ENCODE measurements at places on chromosomes 1 and 21. TPM values are rescaled to one million over a fixed set of nuclear protein-coding genes. Genes with fewer than 3 reads are reported as not detected.

C1orf105 gene
- 142 TPM for polyA plus RNA-seq

NDUFS2 gene
- polyA plus RNA-seq = 142 TPM

SPATC1L gene
- polyA plus RNA-seq = 8.7 TPM

HIVEP3 gene
- 2.1 TPM for polyA plus RNA-seq

BSND gene
- polyA plus RNA-seq = 0.04 TPM

XCL2 gene
- polyA plus RNA-seq = 0.27 TPM

FOXD3 gene
- 6.5 TPM for polyA plus RNA-seq

ANGPTL3 gene
- polyA plus RNA-seq = 0.30 TPM

CD247 gene
- 1.2 TPM for polyA plus RNA-seq

VHLL gene
- not detected for polyA plus RNA-seq

CAMTA1 gene
- polyA plus RNA-seq = 43.5 TPM

TSPAN1 gene
- 0.54 TPM for polyA plus RNA-seq

MEGF6 gene
- polyA plus RNA-seq = 10.2 TPM

GRCh38 chr1:37629008-37629407, 5.7 kb downstream of the RSPO1 start:
- DNase-seq = no peak

GRCh38 chr1:36673202-36673601, 190.5 kb upstream of the CSF3R start:
- DNase-seq = no peak

DNA sequence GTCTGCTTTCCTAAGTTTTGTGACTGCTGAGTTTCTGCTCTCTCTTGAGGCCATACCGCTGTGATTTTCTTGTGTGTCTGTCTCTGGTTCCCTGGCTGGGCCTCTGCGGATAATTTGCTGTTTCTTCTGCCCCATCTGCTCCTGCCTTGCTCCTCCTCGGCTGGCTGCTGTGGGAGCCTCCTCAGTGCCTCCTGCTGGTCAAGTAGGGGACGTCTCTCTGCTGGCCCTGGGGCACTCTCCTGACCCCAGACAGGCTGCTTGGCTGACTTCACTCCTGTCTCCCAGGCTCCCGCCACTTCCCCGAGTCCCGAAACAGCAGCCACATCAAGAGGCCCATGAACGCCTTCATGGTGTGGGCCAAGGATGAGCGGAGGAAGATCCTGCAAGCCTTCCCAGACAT, 28.5 kb downstream of the ETNK2 start:
- no peak for DNase-seq

GRCh38 chr1:228176461-228177182, 11.0 kb downstream of the IBA57 start:
- no peak for DNase-seq

DNA sequence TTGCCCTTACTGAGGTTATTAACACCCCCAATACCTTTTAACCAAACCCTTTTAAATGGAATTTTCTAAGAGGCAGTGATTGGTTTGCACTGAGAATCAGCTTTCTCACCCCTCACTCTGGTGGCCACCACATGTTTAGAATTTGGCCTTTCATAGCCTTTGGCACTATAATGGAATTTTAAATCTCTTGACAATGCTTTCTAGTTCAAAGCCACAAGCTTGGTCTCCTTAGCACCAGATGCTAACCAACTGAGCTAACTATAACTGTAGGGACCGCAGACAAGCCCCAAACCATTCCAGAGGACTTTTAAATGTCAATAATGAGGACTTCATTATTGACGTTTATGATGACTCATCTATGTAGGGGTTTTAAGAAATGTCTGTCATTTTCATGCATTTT, 238.7 kb upstream of the SNX7 start:
- no peak for DNase-seq

DNA sequence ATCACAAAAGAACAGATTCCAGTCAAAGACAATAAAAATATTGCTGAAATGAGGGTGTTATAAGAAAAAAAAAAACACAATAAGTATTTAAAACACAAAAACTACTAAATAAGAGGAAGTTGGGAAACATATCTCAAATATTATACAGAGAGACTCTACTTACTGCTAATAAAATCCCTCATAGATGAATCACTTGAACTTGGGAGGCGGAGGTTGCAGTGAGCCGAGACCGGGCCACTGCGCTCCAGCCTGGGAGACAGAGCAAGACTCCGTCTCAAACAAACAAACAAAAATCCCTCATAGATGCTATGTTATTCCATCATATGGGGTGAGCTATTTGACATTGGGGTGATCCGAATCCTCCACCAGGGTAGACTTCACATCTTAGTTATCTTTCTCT, 48.0 kb upstream of the ZNF281 start:
- no peak for DNase-seq

DNA sequence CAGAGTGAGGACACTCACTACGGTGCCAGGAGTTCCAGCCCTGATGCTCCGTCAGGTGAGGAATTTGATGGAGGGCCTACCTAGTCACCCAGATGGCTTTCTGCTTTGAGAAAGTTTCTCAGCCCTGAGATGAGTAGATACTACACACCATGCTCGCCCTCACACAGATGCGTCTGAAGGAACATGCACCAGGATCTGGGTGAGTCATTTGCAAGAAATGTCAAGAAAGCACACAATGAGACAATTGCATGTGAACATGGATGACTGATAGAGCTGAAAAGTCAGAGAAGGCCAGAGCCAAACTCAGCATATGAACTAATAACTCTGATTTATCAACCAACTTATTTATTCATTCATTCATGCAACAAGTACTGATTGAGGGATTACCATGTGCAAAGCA, 483.9 kb downstream of the OMA1 start:
- no peak for DNase-seq

DNA sequence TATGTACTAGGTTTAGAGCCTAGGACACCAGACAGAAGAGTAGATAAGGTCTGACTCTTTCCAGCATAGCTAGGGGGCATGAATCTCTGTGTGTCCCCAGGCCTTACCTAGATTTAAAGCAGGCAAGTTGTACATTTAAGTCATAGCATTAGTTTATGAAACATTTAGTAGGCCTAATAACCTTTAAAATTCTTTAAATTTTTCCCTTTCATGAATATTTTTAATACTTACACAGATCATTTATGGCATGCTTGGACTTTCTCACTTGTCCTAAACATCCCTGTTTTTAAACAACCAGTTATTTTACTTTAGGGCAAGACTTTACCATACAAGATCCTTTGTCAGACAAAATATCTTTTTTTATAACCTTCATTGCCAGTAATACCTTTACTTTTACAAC, 258.4 kb upstream of the ZRANB2 start:
- DNase-seq = no peak

DNA sequence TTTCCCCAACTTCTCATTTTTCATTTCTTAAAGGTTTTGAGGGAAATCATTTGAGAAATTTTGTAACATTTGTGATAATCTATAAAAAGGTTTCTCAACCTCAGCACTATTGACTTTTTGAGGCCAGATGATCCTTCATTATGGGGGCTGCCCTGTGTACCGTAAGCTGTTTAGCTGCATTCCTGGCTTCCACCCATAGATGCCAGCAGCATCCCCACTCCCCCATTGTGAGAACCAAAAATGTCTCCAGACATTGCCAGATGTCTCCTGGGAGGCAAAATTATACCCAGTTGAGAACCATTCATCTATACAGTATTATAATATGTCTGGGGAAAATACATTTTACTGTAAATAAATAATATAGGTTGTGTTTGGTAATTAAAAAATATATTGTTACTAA, 146.0 kb downstream of the PBX1 start:
- no peak for DNase-seq

DNA sequence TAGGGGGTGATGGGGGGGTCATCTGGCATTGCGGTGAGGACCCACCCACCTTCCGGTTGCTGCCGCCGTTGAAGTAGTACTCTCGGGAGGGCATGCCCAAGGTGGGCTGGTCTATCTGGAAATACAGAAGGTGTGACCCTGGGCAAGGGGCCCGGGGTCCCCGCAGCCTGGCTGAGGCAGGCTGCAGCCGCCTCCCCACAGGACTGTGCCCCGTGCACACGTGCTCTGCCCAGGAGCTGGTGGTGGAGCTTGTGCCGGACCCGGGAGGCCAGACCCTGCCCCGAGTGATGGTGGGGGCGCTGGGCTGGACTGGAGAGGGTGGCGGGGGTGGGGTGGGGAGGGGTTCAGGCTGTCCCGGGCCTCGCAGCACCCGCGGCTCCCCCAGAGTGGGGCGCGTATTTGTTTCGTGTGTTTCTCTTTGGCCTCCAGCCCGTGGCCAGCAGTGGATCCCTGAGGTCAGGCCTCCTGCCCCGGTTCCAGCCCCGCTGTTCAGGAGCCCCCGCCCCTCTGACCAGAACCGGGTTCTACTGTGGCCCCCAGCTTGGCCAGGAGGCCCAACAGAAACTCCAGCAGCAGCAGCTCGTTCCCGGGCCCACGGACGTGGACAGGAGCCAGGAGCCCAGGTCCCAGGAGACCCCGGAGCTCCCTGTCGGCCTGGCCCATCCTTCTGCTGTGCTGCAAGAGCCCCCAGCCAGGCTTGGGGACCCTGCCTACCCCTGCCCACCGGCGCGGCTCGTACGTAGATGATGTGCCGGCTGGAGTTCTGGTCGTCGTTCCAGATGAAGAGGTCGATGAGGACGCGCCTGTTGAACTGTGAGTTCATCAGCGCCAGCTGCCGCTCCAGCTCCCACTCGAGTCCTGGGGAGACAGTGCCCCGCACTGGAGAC, 19.2 kb downstream of the PRXL2B start:
- DNase-seq = no peak

GRCh38 chr1:30384286-30385245, 338.8 kb downstream of the MATN1 start:
- DNase-seq = no peak

GRCh38 chr1:220692436-220693228, 2.5 kb downstream of the C1orf115 start:
- DNase-seq = no peak

DNA sequence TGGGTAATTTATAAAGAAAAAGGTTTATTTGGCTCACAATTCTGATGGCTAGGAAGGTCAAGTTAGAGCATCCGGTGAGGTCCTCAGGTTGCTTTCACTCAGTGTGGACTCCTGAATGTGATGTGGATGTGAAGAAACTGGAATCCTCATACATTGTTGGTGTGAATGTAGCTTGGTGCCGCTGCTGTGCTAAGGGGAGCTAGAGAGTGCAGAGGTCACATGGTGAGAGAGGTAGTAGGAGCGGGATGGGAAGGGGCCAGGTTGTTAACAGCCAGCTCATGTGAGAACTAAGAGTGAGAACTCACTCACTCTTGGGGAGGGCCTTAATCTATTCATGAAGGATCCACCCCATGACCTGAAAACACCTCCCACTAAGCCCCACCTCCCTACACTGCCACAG, 21.8 kb downstream of the ITSN1 start:
- DNase-seq = no peak

GRCh38 chr21:32653326-32653901, 41.2 kb upstream of the CFAP298 start:
- no peak for DNase-seq

- DNase-seq = no peak
These were observed 344.8 kb downstream of the CHRM3 start for GRCh38 chr1:239731082-239731748.

DNA sequence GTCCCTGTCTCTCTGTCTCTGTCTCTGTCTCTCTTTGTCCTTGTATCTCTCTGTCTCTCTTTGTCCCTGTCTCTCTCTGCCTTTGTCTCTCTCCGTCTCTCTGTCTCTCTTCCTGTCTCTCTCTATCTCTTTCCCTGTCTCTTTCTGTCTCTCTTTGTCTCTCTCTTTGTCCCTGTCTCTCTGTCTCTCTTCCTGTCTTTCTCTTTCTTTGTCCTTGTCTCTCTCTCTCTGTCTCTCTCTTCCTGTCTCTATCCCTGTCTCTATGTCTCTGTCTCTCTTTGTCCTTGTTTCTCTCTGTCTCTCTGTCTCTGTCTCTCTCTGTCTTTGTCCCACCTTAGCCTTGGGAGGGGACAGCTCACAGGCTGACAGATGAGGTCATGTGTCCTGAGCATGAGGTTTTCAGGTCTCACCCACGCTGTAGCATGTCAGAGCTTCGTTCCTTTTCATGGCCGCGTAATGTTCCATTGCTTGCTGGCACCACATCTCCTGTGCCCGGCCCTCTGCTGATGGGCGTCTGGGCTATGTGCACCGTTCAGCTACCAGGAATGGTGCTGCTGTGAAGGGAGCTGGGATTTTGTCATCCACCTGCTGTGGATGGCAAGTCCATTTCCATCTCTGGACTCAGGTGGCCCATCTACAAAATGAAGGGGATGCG, 27.6 kb downstream of the TP73 start:
- no peak for DNase-seq

- DNase-seq = no peak
These were observed 163.2 kb downstream of the CAMTA1 start for GRCh38 chr1:6948416-6948815.

- DNase-seq = no peak
These were observed 27.5 kb downstream of the TRIM45 start for GRCh38 chr1:117093870-117094621.

DNA sequence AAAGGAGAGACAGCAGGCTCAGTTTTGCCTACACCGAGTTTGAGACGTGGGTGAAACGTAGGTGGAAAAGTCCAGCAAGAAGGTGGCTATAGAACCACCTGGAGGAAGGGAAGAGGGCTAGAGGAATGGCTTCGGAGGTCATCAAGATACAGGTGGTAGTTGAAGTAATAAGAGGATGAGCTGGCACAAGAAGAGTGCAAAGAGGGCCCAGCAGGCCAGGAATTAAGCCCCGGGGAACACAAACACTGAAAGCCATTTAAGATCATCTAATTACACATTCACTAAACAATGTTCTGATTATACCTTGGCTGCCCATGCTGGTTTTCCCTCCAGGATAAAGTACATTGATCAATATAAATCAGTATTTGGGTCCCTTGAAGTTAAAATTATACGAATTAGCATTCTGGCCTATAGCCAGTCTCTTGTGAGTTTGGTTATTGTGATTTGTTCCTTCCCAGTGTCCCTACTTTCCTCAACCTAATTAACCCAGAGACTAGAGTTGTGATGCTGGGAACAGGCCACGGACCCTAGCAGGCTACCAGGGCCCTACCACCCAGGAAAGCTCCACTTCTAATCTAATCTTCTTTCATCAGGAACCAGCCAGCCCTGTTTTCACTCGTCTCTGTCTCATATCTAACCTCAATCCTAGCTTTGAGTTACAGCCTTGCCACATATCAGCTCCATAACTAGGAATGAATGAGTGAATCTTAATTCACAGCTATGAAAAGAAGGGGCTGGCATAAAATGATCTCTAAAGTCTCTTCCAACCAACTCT, 26.4 kb upstream of the PPP1R15B start:
- DNase-seq = no peak

GRCh38 chr1:37071829-37072228, 37.5 kb upstream of the GRIK3 start:
- no peak for DNase-seq

DNA sequence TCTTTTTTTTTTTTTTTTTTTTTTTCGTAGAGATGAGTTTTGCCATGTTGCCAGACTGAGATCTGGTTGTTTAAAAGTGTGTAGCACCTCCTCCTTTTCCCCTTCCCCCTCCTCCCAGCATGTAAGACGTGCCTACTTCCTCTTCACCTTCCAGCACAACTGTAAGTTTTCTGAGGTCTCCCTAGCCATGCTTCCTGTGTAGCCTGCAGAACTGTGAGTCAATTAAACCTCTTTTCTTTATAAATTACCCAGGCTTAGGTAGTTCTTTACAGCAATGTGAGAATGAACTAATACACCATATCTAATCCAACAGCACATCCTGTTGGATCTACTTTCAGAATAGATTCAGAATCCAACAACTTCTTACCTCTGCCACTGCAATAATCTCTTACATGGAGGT, 111.1 kb downstream of the CLIC6 start:
- no peak for DNase-seq
